ENCODE measurements at places on chromosomes 3 and 15.
A peak's percentile ranks its signal among the peaks of the same experiment; 100 is the strongest.

DNA sequence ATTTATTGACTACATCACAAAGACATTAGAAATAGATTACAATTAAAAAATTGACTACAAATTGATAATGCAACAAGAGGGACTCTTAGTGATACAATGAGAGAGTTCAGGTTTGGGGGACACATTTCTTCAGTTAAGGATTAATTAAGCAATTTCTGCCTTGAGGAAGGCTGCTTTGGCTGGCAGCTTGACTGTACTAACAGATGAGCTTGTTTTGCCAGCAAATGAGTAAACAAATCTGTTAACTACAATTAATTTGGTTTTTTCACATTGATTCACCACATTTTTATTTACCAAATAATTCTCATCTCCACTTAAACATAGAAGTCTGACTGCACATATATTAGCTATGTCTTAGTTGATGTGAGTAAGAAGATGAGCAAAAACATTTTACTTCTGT is 183.6 kb upstream of the ZNF385D start:
- no peak for DNase-seq

DNA sequence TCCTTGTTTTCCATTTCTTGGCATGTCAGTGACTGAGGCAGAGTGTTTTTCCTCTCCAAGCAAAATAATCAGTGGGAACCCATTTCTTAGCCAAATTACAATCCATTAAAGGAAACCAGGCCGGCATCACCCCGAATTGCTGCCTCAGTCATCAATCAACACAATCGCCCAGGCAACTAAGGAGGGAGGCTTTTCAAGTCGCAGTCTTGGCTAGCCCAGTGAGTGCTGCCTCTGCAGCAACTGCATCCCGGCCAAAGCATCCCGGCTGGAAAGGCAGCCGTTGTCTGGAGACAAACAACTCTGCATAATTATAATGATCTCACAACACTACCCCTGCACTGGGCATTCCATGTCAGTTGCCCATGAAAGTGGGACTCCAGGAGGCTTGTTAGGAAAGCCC is 213.5 kb upstream of the PRICKLE2 start:
- DNase-seq, result peak; percentile 12

- no peak for DNase-seq
These were observed 138.9 kb downstream of the CLASP2 start for GRCh38 chr3:33579178-33579510.

- no peak for DNase-seq
These were observed 122.6 kb upstream of the ARRDC4 start for GRCh38 chr15:97837896-97838295.

GRCh38 chr15:28930011-28930410 is 44.2 kb downstream of the APBA2 start:
- DNase-seq, result no peak

- no peak for DNase-seq
These were observed 455.9 kb upstream of the NR2F2 start for GRCh38 chr15:95874637-95875036.

All from nucleus accumbens (tissue), 56 donors.